ENCODE measurements at places on chromosomes 2 and 18.
A peak's percentile ranks its signal among the peaks of the same experiment; 100 is the strongest.

DNA sequence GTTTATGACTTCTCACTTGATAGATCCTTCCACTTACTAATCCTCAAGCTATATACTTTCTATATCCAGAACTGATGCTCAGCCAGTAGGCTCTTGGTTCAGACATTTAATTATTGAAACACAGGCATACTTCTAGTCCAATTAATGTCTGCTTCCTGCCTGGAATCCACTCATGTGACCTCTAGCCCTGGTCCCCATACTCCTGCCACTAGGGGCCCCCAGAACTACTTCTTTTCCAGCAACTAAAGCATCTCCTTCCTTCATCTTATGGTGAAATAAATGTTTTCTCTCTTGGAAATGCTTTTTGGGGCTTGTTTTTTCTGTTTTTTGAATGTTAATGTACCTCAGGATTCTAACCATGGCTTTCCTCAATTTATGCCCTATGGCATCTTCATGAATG lies 527.6 kb downstream of the SATB2 start:
- no peak for DNase-seq

GRCh38 chr2:235002198-235003095 lies 50.6 kb downstream of the SH3BP4 start:
- DNase-seq: no peak

GRCh38 chr2:146241023-146241422 lies 1603.8 kb upstream of the ACVR2A start:
- no peak for DNase-seq

GRCh38 chr2:61534926-61535325 lies 3.2 kb downstream of the XPO1 start:
- DNase-seq: no peak

DNA sequence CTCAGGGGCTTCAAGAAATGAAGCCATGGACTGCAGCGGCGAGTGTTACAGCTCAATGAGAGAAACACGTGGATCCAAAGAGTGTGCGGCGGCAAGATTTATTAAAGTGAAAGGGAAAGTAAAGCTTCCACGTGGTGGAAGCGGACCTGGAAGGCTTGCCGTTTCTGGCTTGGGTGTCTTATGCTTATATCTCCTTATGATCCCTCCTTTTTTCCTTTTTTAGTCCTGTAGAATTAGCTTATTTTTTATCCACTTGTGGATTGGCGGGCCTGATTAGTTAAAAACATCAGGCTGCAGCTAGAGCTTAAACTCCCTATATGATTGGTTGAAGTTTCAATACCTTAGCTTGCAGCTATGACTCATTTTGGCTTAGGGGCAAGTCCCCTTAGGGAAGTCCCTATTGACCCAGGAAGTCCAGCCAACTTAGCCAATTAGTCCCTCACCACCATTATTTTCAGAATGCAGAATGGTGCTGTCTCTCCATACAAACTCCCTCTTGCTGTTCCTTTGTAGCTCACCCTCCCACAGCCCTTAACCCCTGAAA lies 11.6 kb upstream of the HNMT start:
- DNase-seq: no peak

- DNase-seq: no peak
These were observed 34.8 kb downstream of the SLC66A2 start for GRCh38 chr18:79916546-79917168.

DNA sequence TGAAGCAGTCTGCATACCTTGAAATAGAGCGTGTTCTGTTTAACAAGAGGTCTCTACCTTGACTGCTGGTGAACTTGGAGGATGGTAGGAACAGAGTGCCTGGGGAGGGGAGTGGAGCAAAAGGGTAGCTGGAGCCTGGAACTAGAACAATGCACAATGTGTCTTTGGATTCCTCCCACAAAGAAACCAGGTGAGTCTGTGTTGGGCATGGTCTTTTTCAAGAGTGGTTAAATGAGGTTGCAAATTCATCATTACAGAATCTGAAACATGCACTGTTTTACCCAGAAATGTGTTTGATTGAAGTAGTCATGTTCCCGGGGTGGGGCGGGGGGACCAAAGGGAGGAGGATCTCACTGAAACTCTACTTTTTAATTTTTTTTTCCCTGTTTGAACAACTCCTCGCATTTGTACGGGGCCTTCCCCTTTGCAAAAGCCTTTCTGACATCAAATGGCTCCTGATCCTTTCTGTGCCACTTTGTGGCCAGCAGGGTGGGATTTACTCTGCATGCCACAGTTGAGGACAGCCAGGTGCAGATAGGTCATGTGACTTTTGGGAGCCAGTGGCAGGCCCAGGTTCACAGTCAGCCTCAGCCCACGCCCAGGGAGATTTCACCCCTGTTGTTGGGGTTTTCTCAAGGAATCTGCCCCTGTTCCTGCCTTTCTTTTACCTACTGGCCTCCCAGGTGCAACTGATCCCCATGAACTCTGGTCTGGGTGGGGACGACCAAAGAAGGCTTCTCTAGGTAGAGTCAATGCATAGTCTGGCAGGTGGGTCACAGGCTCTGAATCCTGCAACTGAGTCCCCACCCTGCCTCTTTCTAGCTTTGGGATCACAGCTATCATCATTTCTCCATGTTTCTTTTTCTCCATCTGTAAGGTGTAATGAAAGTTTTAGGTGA lies 28.2 kb downstream of the MYCN start:
- no peak for DNase-seq

GRCh38 chr2:127700527-127701192 lies 637 bp upstream of the SFT2D3 start:
- peak; percentile 84 for DNase-seq

DNA sequence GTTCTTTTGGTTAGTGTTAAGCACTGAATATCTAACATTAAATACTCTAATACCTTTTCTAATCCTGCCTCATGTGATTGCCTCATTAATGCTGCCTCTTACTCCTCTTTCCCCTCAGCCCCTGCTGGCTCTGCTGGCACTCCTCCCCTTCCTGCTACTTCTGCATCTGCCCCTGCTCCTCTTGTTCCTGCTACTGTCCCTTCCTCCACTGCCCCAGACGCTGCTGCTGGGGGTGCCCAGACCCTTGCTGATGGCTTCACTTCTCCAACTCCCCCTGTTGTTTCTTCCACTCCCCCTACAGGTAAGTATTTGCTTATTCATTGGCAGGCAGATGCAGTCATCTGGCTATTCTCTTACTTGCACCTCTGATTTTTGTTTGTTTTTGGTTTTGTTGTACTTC lies 68.5 kb downstream of the ABI2 start:
- no peak for DNase-seq

- DNase-seq: no peak
These were observed 470.3 kb upstream of the HNRNPA3 start for GRCh38 chr2:176742271-176742670.

DNA sequence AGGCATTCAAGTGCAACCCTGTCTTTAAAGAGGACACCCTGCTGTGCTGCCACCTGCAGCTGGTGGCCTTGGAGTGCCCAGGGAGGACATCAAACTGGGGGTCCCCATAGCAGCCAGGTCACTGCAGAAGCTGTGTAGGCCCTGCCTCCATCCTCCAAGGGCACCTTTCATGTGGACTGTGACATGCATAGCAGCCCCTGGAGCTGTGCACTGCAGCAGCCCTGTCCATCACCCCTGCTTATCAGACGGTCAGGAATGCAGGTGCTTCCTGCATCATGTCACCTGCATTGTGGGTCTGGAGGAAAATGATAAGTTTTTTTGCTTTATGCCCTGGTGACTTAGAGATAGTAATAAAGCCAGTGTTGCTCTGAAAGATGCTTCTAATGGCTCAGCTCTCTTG lies 155.7 kb downstream of the DYSF start:
- no peak for DNase-seq

DNA sequence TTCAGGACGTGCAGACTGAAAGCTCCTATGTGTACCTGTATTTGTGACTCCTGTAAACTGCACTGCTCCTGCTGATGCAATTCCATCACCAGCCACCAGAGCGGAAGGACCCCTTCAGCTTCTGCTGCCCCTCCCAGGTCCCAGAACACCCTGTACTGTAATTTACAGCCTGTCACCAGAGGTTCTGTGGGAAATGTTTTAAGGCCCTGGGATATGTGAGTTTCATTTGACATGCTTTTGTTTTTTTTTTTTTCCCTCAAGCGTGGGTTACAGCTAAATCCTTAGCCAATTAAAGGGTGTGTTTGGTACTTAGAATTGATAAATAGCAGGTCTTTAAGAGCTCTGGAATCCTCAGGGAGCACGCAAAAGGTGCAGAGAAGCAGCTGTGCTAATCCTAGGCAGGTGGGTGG lies 79.4 kb downstream of the KCTD1 start:
- DNase-seq: peak; percentile 43

DNA sequence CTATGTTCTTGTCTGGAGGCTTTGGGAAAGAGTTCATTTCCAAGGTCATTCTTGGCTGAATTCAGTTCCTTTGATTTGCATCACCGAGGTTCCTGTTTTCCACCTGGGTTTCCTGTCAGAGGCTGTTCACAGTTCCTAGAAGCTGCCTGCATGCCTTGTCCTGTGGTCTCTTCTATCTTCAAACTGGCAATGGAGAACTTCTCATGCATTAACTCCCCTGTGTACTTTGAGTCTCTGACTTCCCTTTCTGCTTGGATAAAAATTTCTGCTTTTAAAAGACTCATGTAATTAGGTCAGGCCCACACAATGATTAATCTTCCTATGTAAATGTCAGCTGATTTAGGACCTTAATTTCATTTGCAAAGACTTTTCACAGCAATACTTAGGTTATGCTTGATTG lies 499.3 kb upstream of the FANCL start:
- DNase-seq: no peak

DNA sequence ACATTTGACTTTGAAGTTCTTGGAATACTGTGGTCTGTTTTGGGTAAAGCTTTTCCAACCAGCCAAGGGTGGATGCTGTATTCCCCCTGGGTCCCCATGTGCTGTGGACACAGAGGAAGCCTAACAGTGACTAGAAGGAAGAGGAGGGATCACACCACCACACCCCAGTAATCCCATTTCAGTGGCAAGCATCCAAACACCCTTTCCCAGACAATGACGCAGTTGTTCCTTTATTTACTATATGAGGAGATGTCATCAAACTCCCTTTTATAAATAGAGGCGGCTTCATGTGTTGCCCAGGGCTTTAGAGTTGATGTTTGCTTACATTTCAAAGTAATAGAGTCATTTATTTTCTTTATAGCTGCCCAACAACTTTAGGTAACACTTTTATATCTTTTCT lies 959.4 kb upstream of the GYPC start:
- no peak for DNase-seq

DNA sequence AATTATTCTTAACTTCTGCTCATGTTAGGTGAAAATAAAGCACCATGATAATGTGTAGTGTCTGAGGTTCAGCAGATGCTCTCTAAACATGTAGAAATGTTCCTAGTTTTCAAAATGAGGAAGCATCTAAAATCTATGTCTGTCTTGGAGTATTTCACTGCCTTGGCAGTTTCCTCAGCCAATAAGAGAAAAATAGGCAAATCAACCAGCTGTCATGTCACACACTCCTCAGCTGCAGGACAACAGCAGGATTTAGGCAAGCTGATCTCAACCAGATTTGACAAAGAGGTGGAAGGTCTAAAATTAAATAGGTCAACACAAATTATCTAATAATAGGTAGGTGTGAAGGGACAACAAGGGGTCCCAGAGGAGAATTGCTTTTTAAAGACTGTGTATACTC lies 164.1 kb upstream of the BOD1L2 start:
- no peak for DNase-seq

GRCh38 chr2:170823088-170823897 lies 6.6 kb downstream of the GAD1 start:
- DNase-seq: peak; percentile 41

- DNase-seq: no peak
These were observed 1385.6 kb upstream of the SLC39A10 start for GRCh38 chr2:194271293-194271961.

DNA sequence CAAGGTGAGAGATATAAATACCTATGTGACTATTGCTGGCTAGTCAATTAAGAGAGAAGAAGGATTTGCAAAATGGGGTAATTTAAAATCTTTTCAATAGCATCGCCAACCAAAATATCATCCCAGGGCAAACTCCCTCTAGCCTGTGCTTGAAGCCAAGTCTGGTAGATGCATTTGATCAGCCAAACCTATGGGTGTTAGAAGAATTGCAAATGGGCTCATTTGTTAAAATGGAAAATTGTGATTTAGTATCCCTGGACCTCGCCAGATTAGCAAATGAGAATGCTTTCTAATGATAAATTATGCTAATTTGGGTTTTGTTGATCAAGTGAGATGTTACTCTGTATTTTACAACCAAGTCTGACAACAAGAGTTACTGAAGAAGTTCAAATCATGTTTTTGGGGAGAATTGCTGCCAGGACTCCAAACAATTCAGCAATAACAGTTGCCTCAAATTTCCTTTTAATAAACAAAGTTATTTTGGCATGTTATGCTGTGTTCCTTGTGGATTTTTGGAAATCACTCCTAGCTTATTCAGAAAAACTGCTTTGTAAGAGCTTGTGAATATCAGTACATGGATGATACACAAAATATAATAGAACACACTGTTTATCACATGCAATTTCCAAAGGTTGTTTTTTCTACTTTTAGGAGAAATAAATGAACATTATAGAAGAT lies 272.5 kb upstream of the PARD3B start:
- DNase-seq: no peak

DNA sequence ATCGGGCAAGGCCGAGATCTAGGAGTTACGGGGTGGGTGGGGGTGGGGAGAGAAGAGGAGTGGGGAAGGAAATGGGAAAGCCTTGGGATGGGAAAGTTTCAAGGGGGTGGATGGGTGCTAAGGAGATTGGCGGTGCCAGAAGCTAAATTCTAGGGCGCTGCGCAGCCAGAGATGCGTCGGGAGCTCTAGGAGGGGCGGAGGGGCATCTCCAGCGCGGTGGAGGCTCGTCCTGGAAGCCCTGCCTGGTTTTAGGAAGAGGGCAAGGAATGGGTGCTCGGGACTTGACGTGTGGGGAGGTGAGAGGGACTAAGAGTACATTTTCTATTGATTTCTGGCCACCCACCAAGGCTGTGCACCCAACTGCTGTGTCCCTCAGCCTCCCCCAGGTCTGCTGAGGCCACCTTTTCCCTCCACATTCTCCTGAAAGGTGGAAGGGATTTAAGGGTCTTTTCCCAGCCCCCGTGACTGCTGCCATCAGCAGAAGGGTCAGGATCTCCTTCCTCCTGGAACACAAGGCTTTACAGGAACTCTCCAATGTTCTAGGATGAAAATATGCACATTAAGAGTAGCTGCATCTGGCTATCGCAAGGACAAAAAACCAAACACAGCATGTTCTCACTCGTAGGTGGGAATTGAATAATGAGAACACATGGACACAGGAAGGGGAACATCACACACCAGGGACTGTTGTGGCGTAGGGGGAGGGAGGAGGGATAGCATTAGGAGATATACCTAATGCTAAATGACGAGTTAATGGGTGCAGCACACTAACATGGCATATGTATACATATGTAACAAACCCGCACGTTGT lies 1.4 kb downstream of the C2orf72 start:
- no peak for DNase-seq

GRCh38 chr2:179251870-179252269 lies 12.8 kb downstream of the SESTD1 start:
- DNase-seq: no peak

All from GM13976 (cell line).